ENCODE measurements at places on chromosomes 3 and 15.

DNA sequence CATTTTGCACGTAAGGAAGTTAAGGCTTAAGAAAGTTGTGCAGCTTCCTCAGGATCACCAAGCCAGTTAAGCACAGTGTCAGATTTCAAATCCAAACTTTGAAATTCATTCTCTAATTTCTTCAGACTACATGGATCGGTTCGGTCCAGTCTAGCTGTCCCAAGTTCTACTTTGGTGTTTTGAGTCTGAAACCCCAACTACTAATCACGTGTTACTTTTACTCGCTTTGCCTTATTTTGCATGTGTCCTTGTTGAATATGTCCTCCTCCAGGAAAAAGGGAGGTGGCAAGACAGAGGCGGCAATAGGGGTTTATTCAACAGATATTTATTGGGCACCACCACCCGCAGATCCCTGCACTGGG, 522 bp upstream of the GXYLT2 start:
- DNase-seq, result no peak

GRCh38 chr15:93110502-93111040, 21.6 kb upstream of the RGMA start:
- DNase-seq, result no peak

GRCh38 chr3:62898530-62899496, 23.6 kb upstream of the CADPS start:
- DNase-seq, result no peak

DNA sequence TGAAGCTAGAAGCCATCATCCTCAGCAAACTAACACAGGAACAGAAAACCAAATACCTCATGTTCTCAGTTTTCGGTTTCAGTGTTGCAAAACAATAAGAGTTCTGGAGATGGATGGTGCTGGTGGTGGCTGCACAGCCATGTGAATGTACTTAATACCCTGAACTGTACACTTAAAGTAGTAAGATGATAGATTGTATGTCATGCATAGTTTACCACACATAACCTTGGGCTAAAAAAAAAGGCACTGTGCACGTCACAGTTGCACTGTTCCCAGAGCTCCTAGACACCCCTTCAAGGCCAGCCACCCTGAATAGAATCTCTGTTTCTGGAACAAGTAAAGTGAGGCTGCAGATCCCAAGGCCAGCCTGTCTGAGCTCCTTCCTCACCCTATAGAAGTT, 243.3 kb upstream of the IGF1R start:
- no peak for DNase-seq

DNA sequence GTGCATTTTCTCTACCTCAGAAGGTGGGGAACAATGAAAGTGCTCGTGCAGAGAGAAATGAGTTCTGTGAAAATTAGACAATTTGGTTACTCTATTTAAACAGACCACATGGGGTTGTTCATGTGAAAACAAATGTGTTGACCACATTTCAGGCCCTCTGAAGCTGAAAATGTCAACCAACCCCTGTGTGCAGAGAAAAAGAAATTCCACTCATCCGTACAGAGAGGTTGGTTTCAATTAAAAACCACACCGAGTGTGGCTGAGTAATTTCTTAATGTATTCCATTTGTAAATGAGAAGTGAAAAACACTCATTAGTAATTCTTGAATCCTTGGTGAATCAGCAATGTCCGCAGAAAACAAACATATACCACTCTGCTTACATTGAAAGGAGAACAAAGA, 46.9 kb upstream of the SLC7A14 start:
- no peak for DNase-seq

DNA sequence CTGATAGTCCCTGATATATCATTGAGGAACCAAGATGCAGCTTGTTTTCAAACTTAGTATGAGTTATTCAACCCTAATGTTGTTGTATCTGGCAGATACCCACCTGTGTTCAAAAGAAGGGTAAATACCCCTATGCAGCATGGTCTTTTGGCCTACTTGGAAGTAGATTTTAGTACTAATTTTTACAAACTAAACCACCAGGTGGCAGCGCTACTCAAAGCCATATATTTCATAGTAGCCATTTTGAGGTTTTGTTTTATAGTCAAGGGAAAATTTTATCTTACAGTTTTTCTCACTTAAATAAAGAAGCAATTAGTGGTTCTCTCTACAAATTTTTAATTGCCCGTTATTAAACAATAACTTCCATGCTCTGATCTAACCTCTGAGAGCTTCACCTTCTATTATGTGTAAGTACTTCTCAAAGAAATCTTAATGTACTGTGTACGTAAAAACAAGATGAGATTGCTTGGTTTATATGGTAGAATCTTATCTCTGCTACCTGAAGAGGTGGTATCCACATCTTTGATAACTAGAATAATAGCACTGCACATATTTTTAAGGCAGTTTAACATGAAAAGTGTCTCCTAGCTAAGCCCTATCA, 31.5 kb upstream of the MLF1 start:
- peak; percentile 9 for DNase-seq
